Breast epithelium (tissue), 4 donors: ENCODE measurements at places on chromosomes 13 and 19.

GRCh38 chr19:54482889-54483288, 9.8 kb upstream of the CDC42EP5 start:
- DNase-seq, result no peak
- no peaks in the 10 kb centered on the region for H3K4me1 ChIP-seq
- no peak overlapping the region for H3K27ac ChIP-seq
- no peaks in the 10 kb centered on the region for H3K36me3 ChIP-seq
- no peak overlapping the region for H3K4me3 ChIP-seq
- H3K27me3 ChIP-seq, result peaks cover 18% of the 10 kb centered on the region

DNA sequence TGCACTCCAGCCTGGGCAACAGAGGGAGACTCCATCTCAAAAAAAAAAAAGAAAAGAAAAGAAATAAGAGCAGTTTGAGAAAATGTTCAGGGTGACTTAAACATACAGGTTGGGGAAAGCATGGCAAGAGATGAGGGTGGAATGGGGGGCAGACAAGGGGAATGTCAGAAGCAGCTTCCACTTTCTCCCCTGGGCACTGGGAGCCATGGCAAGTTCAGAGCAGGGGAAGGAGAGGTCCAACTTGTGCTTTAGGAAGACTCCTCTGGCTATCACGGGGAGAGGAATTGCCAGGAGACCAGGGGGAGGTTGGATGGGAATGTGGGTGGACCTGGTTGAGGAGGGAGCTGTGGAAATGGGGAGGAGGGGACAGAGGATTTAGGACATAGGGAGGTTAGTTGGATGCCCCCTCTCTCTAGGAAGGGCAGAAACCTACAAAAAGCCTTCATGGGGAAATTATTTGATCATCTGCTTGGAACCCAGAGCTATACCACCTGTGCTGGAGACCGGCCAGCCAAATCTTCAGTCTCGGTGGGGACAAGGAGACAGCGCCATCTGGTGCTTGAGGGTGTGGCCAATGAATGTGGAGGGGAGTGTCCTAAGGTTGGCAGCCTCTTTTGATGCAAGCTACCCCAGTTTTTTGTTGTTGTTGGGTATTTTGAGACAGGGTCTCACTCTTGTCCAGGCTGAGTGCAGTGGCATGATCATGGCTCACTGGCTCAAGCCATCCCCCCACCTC, 7.3 kb upstream of the STRN4 start:
- no peak overlapping the region for H3K4me3 ChIP-seq
- no peaks in the 10 kb centered on the region for H3K36me3 ChIP-seq
- no peak for DNase-seq
- no peaks in the 10 kb centered on the region for H3K4me1 ChIP-seq
- no peak overlapping the region for H3K27ac ChIP-seq

DNA sequence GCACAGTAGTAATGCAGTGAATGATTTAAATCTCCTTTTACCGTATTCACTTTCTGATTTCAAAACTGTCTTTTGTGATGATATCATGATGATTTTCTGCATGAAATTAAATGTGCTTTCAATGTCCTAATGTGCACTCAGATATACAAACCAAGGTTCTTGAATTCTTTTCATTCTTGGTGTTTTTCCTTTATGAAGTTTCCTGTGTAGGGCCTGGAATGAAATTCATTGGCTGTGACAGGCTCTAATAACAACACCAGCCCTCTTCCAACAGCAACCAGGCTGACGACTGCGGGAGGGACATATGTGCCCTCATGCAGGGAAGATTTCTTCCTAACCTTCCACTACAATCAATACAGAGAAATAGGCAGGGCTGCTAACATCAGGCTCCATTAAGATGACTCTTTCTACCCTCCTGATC, 1052.0 kb downstream of the DIAPH3 start:
- H3K4me3 ChIP-seq, result no peak overlapping the region
- no peaks in the 10 kb centered on the region for H3K4me1 ChIP-seq
- no peaks in the 10 kb centered on the region for H3K27me3 ChIP-seq
- no peak overlapping the region for H3K27ac ChIP-seq

GRCh38 chr13:48220981-48221685, 11.9 kb upstream of the ITM2B start:
- DNase-seq, result no peak
- H3K4me3 ChIP-seq, result no peak overlapping the region
- H3K27me3 ChIP-seq, result no peaks in the 10 kb centered on the region
- no peaks in the 10 kb centered on the region for H3K4me1 ChIP-seq
- H3K27ac ChIP-seq, result peak overlapping the region; percentile 84
- H3K36me3 ChIP-seq, result no peaks in the 10 kb centered on the region

- no peak for DNase-seq
- H3K27ac ChIP-seq, result no peak overlapping the region
- H3K4me1 ChIP-seq, result no peaks in the 10 kb centered on the region
- H3K4me3 ChIP-seq, result no peak overlapping the region
- H3K27me3 ChIP-seq, result no peaks in the 10 kb centered on the region
- H3K36me3 ChIP-seq, result no peaks in the 10 kb centered on the region
Measured at GRCh38 chr13:51629491-51630287, 45.4 kb downstream of the WDFY2 start.

- no peak overlapping the region for H3K4me3 ChIP-seq
- no peaks in the 10 kb centered on the region for H3K4me1 ChIP-seq
- no peak for DNase-seq
Measured at GRCh38 chr13:20911037-20911436, 8.5 kb upstream of the XPO4 start.
